ENCODE measurements at places on chromosomes 1 and 21. TPM values are rescaled to one million over a fixed set of nuclear protein-coding genes. Genes with fewer than 3 reads are reported as not detected.

DNA sequence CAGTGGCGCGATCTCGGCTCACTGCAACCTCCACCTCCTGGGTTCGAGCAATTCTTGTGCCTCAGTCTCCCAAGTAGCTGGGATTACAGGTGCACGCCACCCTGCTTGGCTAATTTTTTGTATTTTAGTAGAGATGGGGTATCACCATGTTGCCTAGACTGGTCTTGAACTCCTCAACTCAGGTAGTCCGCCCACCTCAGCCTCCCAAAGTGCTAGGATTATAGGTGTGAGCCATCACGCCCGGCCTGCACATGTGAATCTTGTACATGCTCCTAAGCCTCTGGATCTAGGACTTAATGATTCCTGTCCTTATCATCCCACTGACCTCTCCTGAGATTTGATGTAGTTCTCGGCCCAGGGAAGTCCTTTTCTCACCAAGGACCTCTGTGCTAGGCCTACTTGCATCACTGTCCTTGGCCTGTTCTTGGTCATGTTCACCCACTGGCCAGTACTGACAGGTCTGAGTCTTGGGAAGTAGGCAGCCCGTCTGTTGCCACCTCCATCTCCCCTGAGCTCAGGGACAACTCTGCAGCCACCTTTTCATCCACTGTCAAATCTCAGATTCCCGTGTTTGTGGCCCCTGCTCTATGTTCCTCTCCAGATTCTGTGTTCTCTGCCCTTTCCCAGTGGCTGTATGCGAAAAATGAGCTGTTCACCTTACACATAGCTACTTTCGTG lies 9.4 kb downstream of the HYI start:
- no peak for DNase-seq

DNA sequence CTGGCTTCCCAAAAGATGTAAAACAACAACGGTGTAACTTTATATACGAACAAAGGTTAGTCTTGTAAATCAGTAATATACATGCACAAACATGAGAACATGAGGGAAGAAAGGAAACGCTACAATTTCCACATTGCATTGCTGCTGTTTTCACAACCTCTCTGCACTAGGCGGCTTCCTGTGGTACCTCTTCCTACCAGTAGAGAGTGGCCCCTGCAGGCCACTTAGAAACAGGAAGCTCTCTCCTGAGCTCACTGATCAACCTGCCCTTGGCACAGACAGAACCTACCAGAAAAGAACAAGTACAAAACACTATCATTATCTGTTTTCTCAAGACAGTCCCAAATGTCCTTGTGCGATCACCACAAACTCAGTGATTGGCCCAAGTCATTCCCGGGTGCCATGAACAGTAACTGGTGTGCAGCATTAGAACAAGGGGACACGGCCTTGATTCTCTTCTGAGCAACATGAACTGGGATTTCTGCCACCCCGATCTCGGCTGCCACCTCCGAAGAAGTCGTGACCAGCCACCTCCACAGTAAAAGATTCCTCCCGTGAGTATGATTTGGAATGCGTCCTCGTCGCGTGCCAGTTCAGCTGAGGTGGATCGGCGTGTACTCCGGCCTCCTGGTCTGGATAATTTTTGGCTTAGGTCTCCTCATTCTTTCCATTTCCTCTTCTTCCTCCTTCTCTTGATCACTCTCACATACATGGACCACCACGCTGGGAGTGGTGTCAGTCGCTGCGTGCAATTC lies 5.7 kb upstream of the KCNE1 start:
- no peak for DNase-seq

GRCh38 chr21:41706678-41707077 lies 60.2 kb downstream of the RIPK4 start:
- DNase-seq: no peak

DNA sequence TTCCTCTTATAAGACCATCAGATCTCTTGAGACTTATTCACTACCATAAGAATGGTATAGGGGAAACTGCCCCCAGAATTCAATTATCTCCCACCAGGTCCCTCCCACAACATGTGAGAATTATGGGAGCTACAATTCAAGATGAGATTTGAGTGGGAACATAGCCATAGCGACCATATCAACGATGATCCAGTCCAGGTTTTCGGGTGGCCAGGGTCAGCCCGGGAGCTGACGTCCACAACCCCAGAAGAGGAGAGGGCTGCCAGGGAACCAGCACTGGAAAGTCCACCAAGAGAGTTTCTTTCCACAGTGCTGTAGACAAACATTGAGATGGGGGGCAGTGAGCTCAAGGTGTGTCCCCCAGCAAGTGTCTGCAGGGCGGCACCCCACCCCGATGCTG lies 88.4 kb downstream of the VWA5B1 start:
- DNase-seq: no peak

DNA sequence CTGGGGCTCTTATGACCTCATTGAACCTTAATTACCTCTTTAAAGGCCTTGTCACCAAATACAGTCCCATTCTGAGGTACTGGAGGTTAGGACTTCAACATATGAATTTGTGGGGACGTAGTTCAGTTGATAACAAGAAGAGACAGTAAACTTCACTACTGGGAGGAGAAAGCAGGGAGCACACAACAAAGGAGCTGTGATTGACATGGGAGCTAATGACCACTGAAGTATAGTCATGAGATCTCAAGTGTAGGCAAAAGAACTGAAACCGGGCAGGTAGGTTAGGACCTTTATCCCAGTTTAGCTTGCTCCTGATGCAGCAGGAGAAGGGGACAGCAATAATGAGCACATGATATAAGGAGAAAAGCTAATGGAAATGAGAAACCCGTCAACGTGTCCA lies 11.8 kb upstream of the MAB21L3 start:
- no peak for DNase-seq

- DNase-seq: no peak
These were observed 357.6 kb downstream of the KIF26B start for GRCh38 chr1:245512181-245512888.

DNA sequence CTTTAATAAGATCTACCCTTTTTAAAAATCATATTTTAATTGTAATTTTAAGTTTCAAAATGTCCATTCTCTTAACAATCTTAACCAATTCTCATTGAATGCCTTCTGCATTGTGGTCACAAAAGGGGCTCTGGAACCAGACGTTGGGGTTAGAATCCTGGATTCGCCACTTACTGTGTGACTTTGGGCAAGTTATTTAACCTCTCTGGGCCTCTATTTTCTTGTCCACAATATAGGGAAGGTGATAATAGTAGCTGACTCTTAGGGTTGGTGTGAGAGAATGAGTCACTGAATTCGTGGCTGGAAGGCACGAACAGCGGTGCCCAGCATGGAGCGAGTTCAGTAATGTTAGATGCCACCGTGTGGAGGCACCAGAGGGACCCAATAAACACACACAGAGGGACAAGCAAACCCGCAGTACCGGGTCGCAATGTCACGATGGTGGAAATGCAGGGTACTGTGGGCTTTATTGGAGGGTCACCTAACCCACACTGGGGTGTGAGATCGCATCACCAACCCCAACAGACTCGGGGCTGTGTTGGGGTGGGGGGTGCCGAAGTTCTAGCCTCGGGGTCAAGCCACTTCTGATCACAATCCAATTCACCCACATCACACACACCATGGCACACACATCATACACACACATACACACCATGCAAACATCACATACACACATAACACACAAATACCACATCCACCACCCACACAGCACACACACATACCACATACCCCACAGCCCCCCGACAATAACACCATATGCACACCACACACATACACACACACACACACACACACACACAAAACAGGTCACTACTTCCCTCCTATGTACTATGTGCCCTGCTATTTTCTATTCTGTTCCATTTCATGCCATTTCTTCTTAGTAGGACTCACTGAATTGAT lies 27.0 kb upstream of the IFNAR2 start:
- DNase-seq: no peak

DNA sequence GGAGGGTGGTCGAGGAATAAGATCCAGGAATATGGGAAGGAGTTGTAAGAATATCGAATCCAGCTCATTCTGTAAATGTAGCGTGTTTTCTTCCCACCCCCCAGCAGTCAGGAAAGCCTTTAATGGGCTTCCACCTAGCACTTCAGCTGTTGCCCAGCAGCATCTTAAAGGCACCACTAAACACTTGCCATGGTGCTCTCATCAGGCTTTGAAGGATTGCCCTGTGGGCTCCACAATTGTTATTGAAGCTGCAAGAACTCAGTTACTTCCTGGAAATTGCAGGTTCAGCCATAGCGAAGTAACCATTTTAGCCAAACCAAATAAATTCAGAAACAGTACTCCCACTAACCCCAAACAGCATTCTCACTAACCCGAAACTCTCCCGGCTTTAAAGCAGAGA lies 511.2 kb downstream of the PLPP3 start:
- DNase-seq: no peak

DNA sequence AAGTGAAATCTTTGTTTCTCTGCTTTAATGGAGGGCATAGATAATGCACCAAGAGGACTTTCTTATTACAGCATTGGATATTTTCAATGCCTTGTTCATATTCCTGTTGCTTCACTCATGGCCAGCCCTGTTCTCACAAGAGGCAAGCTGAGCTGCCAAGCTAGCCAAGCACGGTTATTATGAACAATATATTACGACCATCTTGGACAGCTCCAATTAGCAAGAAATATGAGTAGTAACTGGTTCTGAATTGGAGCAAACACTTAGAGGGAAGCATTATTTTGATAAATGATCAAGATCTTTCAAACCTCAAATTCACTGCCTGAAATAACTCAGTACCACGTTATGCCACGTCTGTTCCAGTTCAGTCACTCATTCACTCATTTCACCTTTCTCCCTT lies 159.8 kb downstream of the SETD4 start:
- no peak for DNase-seq

DNA sequence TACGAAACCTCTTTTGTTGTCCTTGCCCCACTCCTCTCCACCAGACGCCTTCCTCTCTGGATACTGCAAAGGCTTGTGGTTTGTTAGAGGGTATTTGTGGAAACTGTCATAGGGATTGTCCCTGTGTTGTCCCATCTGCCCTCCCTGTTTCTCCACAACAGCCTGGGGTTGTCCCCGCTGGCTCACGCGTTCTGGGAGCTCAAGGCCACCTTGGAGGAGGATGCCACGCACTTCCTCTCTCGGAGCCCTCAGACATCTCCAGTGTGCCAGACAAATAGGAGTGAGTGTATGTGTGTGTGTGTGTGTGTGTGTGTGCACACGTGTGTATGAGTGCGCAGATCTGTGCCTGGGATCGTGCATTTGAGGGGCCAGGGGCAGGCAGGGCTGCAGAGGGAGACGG lies 37.6 kb upstream of the IL19 start:
- no peak for DNase-seq

DNA sequence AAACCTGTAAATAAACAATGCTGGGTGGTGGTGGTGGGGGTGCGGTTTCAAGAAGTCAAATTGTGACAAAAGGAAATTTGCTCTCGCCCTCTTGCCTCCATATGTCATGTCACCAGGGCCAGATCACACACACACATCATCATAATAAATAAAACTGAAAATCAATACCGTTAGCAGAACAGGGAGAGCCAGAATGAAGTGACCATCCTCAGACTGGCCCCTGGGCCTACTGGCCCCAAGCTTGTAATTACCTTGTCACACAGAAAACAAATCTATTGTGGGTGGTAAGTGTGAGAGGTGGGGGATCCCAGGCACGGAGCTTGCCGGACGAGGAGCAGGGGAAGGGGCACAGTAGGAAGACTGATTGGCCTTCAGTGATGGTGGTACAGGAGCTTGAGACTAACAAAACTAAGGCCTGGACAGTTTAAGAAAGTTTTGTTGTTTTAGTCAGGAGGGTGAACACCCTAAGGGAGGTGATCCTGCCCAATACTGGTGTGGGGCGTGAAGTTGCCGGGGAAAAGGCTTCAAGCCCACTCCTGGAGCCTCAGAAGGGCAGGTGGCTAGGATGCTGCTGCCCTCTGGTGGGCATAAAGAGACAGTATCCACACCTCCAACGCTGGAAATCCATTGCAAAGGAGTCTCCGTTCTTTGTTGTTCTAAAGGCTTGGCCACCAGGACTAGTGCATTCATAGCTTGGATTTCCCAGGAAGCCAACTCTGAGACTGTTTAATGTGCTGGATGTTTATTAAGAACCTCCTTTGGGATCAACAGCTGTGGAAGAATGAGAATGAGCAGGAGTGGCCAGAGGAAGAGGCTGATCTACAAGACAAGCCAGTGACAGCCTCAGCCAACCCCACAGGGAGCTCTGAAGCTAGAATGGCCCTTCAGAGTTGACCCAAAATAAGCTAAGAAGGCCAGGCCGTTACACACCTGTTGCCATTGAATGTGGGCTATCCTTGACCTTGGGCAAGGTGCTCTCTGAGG lies 8.1 kb upstream of the C1orf216 start:
- no peak for DNase-seq

- DNase-seq: no peak
These were observed 35.6 kb upstream of the UTS2 start for GRCh38 chr1:7888248-7889081.

DNA sequence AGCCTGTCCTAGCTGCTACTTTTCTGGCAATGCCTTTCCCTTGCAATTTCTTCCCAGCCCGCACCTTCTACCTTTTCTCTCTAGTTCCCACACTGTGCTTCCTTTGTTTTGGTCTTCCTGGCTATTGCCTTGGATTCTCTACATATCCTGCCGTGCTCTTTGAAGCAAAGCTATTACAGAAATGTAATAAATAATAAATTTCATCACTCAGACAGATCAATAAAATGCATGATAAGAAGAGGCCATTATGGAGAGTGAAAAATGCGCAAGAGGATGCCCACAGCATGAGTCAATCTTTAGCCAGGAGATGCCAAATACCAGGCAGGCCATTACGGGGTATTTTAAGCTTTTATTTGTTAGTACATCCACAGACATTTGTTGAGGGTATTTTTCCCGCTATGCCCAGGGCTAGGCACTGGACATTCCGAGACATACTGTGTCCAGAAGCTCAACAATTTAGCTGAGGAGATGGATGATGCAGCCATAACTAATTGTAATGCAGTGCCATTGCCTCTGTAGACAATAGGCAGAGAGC lies 163.6 kb downstream of the ST6GALNAC3 start:
- DNase-seq: no peak

DNA sequence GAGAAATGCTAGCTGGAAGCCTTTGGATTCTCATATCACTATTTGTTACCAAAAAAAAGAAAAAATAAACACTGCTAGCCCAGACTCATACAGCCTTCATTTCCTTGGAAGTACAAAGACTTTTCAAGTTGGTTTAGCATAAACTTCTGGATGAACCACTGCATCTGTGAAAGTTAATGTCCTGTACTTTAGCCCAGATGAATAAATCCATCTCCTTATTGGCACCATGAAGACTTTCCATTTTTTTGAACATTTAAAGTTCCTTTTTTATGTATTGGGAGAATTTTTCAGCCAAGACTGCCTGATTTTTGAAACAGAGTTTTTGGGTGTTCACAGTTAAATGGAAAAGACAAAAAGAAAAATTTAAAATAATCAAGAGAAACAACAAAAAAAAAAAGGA lies 184.0 kb upstream of the C1orf87 start:
- DNase-seq: no peak

GRCh38 chr1:207789792-207790787 lies 38.2 kb downstream of the CD46 start:
- DNase-seq: no peak

The KCNE2 gene
- not detected for total RNA-seq

The FLG gene
- 6.8 TPM for total RNA-seq

The PPM1J gene
- 3.2 TPM for total RNA-seq

The ADIPOR1 gene
- 94.0 TPM for total RNA-seq

The MYOCOS gene
- total RNA-seq: not detected

The SPATA21 gene
- total RNA-seq: not detected

The SFN gene
- total RNA-seq: 2,183 TPM

The GPR89A gene
- total RNA-seq: 25.6 TPM

The NR1I3 gene
- total RNA-seq: not detected
